Pons (tissue), 1 donor: ENCODE measurements at places on chromosomes 6 and 20.
A peak's percentile ranks its signal among the peaks of the same experiment; 100 is the strongest.

DNA sequence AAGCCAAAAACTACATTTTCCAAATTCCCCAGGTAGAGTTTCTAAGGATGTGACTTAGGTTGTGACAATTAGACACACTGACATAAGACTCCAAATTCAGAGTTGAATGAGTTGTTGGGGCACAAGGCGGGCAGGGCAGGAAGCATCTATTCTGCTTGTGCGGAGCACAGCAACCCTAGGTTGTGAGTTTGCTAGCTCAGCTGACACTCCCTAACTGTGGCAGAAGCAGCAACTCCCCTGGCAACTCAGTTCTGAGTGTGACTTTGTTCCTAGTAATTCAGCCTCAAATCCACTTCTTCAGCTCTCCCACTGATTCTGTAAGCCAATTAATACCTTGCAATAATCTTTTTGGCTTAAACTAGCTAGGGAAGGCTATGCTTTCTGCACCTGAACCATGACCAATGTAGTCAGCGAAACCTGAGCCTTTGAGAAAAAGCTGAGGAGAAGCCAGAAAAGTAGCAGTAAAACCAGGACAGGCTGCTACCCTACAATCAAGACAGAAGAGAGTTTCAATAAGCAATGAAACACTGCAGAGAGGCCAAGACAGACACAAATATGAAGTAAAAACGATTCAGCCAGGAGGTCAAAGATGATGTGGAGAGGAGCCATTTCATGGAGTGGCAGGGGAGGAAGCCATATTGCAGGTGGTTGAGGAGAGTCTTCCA lies 30.0 kb upstream of the PAQR8 start:
- DNase-seq, result no peak

DNA sequence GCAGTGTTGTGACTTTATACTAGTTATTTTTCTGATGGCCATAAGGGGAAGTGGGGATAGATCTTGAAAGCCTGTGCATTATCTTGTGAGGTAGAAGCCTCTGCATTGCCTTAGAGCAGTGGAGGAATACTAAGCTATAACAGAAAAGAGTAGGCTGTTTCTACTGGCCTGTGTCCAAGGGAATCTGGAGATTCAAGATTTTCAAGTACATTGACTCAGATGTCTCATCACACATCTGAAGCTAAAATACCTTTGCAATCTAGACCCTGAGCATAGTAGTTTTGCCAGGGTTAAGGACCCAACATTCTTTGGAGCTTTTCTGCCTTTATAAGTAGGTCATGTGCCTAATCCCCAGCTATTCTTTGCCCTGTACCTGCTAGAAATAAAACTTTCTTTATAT lies 272.3 kb downstream of the TENT5A start:
- DNase-seq, result no peak

DNA sequence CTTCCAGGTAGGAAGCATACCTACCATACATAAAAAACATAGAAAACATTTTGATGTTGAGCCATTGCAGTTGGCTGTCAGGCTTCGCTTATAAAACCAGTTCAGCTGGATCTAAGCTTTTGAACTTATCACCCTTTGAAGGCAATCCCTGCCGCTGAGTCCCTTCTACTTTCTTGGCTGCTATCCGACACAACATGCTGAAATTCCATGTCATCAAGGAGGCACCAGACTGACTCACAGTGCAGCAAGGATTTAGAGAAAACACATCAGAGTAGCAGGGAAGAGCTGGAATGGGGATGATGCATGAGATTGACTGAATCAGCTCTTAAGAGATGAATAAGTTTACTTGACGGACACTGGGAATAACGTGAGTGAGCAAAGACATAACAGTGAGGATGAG lies 135.0 kb upstream of the MAN1A1 start:
- DNase-seq, result no peak

- DNase-seq, result no peak
These were observed 21.7 kb downstream of the EDN3 start for GRCh38 chr20:59322081-59322480.

DNA sequence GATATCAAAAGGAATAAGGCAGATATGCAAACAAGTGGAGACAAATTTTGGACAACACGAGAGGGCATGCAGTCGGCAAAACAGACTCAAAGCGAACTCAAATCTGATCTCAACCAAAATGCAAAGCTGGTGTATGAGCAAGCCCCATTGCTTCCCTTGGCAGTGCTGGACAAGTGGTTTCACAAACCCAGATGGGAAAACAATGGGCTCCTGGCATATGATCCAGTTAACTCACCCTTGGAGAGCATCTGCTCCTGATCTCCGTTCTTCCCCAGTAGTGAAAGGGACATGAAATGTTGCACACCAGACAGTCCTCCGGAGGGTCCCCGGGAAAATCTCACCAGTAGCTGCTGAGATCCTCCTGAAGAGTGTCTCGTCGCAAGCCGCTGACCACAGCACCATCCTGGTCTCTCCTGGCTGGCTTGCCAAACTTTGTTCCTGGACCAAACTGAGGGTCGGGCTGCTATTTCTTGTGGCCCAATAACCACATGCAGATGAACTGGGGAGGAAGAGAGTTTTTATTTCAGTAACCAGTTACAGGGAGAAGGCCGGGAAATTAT lies 84.3 kb upstream of the THBS2 start:
- peak; percentile 19 for DNase-seq

DNA sequence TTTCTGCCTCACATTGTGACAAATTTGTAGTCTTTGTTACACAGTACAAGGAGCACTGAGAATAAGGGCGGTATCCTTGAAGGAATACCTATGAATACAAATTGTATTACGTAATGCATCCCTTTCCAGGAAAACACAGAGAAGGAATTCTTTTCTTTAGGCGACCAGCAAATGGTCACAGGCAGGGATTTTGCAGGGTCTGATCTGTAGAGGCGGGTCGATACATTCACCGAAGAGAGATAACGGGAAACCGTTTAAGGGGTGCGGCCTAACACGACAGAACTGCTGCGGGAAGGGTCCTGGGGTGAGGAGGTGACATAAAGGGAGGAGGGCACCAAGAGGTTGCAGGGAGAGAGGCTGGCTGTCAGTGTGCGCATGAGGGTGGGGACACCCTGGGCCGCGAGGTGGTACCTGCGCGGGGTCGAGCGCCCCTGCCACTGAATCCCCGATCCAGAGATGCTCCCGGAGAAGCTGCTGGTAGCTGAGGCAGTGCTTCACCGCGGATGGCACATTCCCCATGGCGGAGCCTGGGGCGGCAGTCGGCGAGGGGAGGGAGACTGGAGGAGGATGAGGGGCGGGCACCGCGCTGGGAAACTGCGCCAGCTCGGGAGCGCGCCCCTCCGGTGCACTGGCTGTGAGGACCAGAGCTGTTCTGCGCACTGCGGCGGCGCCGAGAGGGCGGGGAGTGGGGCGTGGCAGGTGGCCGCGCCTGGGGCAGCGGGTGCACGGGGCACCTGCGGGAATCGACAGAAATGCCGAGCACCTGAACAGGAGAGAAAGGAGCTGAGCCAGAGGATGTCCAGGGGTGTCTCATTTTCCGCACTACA lies at the start of gene HMGCLL1:
TSS of gene HMGCLL1 (minus strand) at position 656 of the 827 bp plus-strand sequence. CDS start at position 519, 137 bp downstream.
- peak; percentile 34 for DNase-seq

DNA sequence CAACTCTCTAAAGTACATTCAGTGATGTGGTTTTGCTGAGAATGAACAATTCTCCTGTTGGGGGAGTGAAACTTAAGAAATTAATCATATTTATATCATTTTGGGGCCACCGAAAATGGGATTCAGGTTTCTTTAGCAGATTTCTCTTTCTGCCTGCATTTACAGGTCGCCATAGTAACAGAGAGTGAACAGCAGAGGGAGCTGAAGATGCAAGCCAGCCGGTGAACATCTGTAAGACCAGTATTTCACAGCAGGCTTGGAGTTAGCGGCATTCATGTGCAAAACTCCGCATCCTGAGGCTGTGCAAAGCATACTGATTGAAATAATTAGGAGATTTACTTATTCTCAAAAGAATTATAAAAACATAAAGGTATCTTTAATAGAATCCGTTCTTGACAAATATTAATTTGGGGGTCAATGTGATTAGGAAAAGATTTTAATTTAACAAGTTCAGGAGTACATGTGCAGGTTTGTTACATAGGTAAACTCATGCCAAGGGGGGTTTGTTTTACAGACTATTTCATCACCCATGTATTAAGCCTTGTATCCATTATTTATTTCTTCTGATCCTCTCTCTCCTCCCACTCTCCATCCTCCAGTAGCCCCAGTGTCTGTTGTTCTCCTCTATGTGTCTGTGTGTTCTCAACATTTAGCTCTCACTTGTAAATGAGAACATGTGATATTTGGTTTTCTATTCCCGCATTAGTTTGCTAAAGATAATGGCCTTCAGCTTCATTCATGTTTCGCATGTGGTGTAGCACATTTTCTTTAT lies 17.8 kb upstream of the HSF2 start:
- peak; percentile 68 for DNase-seq

DNA sequence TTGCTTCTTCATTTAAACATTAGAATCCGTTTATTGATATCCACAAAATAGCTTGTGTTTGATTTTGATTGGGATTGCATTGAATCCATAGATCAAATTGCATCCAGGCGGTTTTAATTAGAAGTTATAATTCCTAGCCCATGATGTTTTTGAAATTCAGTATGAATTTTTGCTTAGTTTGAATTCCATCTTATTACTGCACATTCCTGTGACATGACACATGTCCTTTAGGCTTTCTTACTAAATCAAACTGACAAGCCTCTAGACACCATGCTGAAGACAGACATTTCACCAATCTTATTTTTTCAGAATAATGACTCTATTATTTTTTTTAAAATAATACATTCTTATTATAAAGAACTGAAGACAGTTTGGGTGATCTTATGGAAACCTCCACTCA lies 21.4 kb upstream of the PI16 start:
- DNase-seq, result no peak

DNA sequence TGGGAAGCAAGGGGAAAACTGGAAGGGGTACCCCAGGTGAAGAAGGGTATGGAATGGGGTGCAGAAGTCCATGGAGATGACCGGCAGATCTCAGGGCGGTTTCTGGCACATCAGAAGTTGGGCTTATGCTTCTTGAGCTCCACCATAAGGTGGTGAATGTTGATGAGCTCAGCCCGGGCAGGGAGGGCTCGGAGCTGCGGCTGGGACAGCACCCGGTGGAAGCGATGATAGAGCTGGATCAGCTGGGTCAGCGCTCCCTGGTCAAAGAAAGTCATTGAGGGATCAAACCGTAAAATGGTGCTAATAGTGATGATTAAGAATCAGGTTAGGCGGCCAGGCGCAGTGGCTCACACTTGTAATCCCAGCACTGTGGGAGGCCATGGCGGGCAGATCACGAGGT lies 20.9 kb downstream of the VPS52 start:
- no peak for DNase-seq

GRCh38 chr6:110813338-110814101 lies 1.7 kb downstream of the CDK19 start:
- peak; percentile 58 for DNase-seq
